GM03348 (cell line): ENCODE measurements at places on chromosomes 11 and 22.

DNA sequence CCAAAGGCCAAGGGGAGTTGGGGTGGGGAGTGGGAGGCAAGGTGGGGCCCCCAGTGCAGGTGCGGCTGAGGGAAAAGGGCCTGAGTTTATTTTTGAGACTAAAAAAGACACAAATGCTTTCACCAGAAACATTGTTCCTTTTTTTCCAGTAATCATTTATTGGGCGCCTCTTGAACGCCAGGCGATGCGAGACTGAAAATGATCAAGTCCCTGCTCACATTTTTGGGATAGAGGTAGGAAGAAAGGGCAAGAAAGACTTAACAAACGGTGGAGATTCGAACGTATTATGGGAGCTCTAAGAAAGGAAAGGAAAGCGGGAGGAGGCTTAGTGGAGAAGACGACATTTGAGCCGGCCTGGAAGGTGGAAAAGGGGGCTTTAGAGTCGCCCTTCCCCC is 796 bp upstream of the SF3B2 start:
- DNase-seq, result no peak

DNA sequence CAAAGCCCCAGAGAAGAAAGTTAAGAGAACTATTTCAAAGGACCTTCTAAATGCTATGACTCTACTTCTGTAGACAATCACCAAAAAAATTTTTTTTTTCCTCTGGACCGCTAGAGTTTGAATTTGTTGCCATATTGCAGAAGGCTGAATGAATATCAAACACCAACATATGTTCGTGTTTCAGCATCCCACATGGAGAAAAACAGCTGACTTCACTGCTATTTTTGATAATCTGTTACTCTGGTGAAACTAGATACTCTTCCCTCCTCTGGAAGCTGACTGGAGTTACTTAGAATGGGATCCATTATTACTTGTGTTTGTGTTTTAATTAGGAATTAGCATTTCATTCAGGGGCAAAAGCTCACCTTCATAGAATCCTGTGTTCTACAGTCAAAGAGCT is 447.0 kb downstream of the AASDHPPT start:
- no peak for DNase-seq

- DNase-seq, result no peak
These were observed 72.6 kb downstream of the DEPDC5 start for GRCh38 chr22:31826443-31826842.

DNA sequence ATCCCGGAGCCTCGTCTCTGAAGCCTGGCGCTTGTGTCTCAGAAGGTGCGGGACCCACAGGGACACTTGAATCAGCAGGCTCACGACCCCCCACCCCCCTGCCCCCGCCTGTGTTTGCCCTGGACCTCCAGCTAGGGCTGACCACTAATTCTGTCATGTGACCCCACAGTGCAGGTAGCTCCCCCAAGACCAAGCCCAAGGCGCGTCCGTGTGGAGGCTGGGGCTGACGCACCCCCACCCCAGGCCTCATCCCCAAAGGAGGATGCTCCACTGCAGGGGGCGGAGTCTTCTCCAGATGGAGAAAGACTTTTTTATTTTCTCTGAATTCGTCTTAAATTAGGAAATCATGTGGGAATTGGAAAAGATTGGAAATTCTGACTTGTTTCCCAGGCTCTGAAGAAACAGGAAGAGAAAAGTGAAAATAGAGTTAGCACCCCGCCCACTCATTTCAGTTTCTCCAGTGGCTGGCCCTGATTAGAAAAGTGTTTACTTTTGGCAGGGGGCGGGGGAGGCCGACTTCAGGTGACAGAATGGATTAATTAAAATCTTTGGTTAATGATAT is 1.0 kb upstream of the RELA start:
- DNase-seq, result peak; percentile 79

- no peak for DNase-seq
These were observed 15.0 kb upstream of the APOA1 start for GRCh38 chr11:116852261-116853031.

- no peak for DNase-seq
These were observed 53.1 kb downstream of the THAP12 start for GRCh38 chr11:76327756-76328388.

DNA sequence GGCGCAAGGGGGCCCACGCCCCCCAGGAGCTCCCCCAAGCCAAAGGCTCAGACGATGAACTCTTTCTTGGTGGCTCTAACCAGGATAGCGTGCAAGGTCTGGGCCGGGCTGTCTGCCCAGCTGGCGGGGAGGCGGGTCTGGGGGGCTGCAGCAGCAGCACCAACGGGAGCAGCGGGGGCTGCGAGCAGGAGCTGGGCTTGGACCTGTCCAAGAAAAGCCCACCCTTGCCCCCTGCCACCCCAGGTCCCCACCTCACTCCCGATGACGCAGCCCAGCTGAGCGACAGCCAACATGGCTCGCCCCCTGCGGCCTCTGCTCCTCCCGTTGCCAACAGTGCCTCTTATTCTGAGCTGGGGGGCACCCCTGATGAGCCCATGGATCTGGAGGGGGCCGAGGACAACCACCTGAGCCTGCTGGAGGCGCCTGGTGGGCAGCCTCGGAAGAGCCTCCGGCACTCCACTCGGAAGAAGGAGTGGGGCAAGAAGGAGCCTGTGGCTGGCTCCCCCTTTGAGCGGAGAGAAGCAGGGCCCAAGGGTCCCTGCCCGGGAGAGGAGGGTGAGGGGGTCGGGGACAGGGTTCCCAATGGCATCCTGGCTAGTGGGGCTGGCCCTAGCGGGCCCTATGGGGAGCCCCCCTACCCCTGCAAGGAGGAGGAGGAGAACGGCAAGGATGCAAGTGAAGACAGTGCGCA is 21.6 kb upstream of the TMEM191C start:
- DNase-seq, result no peak

GRCh38 chr11:21109341-21109740 is 440.0 kb downstream of the NELL1 start:
- DNase-seq, result no peak

- peak; percentile 75 for DNase-seq
These were observed 5.3 kb upstream of the MALAT1 start for GRCh38 chr11:65493367-65494176.

GRCh38 chr11:108854346-108854745 is 189.5 kb downstream of the DDX10 start:
- DNase-seq, result no peak

- DNase-seq, result no peak
These were observed 6.8 kb downstream of the BID start for GRCh38 chr22:17767233-17768065.
